Stimulated activated CD4-positive, alpha-beta T cell treated with anti-CD3 and anti-CD28 coated beads, Interleukin-15, amount 100 ng/mL, for 1 hour (primary cell): ENCODE measurements at places on chromosomes 13 and 19.

DNA sequence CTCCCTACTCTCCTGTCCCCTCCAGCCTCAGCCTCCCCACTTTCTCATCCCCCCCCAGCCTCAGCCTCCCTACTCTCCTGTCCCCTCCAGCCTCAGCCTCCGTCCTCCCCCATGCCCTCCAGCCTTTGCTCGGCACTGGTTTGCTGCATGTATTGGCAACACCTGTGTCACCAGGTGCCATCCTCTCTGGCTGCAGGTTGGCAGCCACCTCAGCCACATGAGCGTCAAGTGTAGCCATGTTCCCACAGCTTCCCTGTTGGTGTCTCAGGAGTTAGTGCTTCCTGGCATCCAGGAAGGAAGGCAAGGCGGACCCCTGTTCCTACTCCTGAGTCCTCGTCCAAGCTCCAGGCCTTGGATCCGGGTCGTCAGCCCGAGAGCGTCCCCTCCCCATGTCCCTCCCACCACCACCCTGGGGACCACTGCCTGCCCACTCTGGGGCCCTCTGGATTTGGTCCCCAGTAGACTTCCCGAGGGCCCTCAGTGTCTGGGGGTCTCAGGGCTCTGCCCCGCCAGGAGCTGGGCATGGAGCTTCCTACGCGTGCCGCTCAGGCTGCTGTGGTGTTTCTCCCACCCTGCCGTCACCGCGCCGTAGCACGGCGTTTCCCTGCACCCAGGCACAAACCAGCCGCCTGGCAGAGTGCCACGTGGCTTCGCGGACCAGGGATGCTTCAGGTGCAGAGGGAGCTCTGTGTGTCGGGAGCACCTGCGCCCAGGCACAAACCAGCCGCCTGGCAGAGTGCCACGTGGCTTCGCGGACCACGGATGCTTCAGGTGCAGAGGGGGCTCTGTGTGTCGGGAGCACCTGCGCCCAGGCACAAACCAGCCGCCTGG, 128.3 kb upstream of the MCF2L start:
- no peak for DNase-seq

DNA sequence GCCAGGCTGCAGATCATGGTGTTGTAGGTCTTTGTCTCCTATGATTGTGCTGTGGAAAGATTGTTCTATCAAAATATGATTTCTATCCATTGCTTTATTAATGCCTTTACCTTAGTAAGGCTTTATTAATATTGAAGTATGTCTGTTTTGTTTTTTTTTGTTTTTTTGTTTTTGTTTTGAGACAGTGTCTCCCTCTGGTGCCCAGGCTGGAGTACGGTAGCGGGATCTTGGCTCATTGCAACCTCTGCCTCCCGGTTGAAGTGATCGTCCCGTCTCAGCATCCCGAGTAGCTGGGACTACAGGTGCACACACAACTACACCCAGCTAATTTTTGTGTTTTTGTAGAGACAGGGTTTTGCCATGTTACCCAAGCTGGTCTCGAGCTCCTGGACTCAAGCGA, 7.7 kb downstream of the IRGC start:
- no peak for DNase-seq

- DNase-seq = no peak
These were observed 12.9 kb downstream of the MIPEP start for GRCh38 chr13:23876265-23876664.

GRCh38 chr13:99863789-99864626, 107.6 kb downstream of the ZIC5 start:
- no peak for DNase-seq

DNA sequence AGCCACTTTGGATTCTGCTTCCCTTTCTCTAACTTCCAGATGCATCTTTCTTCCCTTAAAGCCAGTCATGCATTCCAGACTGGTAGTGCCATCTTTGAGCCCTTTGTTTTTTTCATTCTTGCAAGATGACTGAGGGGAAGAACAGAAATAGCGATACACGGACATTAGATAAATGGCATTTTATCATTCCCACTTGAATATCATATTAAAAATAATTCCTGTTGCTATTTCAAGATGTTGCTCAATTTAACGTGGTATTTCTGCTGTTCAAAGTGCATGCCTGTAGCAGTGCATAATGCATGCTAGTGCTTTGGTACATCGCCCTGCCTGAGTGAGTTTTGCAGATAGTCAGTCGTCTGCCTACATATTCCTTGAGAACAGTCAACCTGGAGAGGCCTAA, 140.6 kb upstream of the FRY start:
- no peak for DNase-seq
